ENCODE measurements at places on chromosomes 12 and 14.

- DNase-seq = no peak
Observed at GRCh38 chr14:55749201-55749812, 169.3 kb downstream of the KTN1 start.

DNA sequence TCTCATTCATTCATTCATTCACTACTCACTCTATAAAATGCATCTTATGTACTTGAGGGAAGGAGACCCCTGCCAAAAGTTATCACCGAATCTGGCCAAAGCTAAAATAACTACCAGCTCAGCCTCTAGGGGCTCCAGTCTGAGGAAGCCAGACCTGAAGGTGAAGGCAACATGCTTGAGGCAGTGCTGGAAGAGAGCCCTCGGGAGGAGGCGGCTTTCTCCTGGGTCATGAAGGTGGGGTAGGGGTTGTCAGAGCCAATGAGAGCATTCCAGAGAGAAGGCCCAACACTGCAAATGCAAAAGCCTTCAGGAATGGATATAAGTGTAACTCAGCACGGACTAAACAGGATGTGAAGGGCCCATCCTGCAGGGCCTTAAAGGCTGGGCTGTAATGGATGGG, 62.4 kb downstream of the GSC start:
- DNase-seq = no peak

- no peak for DNase-seq
Observed at GRCh38 chr12:7485095-7485494, 18.5 kb downstream of the CD163 start.

DNA sequence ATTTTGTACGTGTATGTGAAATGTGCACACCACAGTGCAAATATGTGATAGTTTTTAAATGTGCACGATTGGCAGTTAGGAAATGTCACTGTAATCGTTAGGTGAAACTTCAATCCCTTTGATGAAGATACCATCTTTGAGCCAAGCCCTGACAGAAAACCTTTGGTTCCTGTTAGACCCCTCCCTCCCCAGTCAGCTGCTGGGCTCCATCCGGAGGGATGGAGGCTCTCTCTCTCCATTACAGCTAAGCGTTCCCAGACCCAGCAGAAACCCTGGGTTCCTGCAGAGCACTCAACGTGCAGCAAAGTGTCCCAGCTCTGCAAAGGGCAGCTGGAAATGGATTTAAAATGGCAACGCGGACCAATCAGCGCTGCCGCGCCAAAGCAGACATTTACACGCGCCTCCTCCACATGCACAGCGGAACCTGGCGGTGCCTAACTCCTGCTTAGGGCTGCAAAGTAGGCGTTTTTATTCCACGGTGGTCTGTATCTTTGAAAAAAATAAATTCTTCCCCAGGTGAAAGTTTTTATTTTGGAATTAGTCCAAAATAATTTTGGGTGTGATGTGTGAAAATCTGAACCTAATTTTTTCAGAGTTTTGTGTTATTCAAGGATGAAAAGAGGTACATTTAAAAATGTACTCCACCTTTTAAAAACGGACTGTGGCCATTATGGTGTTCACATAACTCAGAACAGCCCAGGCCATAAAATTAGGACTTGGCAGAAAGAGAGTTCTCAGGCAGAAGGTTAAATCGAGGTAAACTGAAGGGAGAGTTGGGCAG, 1.4 kb upstream of the HMGA2 start:
- DNase-seq = no peak

GRCh38 chr14:83463500-83464098, 1929.9 kb upstream of the SEL1L start:
- DNase-seq = no peak

- DNase-seq = no peak
Observed at GRCh38 chr12:127886827-127887226, 380.1 kb upstream of the TMEM132C start.

- DNase-seq = no peak
Observed at GRCh38 chr14:67420102-67420739, 8.3 kb upstream of the PLEK2 start.

GRCh38 chr12:85639834-85640233, 196.4 kb downstream of the RASSF9 start:
- no peak for DNase-seq

DNA sequence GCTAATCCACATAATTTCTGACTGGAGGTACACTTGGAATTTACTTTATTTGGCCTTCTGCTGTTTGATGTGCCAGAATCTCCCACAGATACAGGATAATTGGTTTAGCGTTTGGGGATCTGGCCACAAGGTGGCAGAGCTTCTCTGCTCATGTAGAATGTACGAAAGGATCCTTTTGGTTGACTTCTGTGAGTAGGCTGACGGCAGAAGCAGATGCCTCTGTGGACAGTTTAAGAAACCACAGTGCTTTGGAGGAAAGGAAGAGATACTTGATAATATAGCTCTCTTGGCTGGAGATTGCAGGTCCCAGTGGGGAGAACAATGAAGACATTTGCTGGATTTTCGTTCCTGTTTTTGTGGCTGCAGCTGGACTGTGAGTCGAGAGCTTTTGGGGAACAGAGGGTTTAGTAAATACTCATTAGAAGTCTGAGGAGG, 75.3 kb upstream of the OR4E1 start:
- no peak for DNase-seq

DNA sequence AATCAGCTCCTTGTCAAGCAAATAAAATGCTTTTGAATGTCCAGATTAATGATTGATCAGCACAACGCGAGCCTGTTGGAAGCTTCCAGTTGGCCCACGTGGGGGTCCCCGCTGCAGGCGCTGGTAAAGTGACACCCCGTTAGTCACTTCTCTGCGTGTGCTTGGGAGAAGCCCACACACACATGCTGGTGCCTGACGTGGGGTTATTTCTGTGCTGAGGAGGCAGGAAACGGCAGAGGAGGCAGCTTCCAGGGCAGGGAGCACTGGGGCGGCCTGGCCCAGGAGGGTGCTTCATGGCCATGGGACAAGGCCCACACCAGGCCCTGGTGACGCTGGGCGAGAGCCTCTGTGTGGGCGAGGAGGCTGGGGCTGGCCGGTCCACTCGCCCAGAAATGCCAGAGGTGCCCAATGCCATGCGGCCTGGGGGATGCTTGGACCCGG, 101.5 kb downstream of the KIF26A start:
- no peak for DNase-seq

GRCh38 chr14:71488703-71489191, 443.5 kb upstream of the RGS6 start:
- no peak for DNase-seq

- peak; percentile 72 for DNase-seq
Observed at GRCh38 chr12:32535288-32535999, 136.1 kb downstream of the FGD4 start.

- no peak for DNase-seq
Observed at GRCh38 chr14:69537900-69538299, 36.8 kb downstream of the CCDC177 start.

DNA sequence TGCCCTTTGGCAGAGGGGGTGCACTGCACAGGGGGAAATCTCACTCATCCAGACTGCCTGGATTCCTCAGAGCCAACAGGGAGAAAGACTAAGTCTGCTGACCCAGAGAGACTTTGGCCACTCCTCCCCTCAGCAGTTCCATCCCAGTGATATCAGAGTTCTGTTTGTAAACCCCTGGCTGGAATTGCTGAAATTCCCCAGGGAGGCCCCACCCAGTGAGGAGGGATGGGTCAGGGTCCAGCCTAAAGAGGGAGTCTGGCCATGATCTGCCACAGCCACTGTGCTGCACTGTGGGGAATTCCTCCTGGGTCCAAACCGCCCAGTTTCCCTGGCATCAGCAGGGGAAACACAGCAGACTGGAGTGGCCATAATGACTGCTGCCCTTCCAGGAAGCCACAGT, 54.9 kb upstream of the USP15 start:
- DNase-seq = no peak

GRCh38 chr14:94129758-94130414, 482 bp upstream of the IFI27L2 start:
- DNase-seq = no peak

GRCh38 chr14:63855281-63855680, 2.5 kb downstream of the SYNE2 start:
- DNase-seq = no peak

GRCh38 chr12:31527083-31527482, 63.9 kb downstream of the DENND5B start:
- DNase-seq = no peak

DNA sequence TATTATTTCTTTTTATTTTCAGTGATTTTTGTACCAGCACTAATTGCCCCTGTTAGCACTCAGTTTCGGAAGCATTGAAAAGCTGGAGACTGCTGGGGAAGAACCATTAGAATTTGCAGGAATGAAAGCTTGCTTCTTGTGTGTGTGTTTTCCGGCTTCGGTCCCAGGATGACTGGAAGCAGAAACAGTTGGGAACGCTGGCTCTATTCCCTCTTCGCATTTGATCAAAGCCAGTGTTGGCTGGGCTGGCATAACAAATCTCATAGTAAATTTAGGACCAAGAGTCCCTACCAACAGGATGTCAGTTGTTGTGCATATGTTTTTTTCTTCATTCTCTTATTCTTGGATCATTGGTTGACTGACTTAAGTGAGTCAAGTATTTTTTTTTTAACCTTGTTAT, 53.6 kb upstream of the TRAF3 start:
- DNase-seq = no peak

- no peak for DNase-seq
Observed at GRCh38 chr14:23520899-23521533, 30.5 kb downstream of the ZFHX2 start.

DNA sequence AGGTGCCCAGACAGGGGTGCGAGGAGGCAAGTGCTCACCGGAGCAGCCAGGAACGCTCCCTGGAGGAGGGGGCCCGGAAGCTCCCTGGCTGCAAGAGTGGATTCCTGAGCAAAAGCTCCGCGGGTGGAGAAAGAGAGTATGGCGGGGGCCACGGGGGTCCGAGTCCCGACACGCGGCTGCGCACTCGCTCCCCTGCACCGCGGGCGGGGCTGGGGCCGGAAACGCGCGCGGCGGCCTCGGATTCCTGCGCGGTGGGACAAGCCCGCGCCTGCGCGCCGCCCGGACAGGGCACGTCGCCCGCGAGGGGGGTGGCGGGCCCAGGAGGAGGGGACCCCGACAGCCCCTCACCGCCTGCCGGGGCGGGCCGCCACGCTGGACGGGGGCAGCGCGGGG, 27.8 kb upstream of the GPR132 start:
- DNase-seq = no peak

DNA sequence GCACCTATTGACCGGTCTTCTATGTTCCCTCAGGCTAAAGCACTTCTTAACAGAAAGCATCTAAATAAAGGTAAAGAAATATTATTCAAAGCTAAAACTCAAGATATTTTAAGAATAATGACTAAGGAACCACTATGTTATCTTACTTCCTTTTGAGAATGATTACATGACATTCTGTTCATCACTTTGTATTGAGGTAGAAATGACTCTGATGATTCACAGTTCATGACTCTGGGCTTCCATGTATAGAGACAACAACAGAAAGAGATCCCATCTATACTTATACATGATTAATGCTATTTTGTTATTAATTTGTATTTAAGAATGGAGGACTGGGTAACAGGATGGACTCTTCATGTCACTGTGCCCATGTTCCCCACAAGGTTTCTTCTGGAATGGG, 218.3 kb upstream of the OR4E1 start:
- DNase-seq = no peak

GRCh38 chr12:74481078-74481477, 56.6 kb upstream of the ATXN7L3B start:
- DNase-seq = no peak

- DNase-seq = no peak
Observed at GRCh38 chr14:23062002-23062401, 4.7 kb upstream of the CDH24 start.

DNA sequence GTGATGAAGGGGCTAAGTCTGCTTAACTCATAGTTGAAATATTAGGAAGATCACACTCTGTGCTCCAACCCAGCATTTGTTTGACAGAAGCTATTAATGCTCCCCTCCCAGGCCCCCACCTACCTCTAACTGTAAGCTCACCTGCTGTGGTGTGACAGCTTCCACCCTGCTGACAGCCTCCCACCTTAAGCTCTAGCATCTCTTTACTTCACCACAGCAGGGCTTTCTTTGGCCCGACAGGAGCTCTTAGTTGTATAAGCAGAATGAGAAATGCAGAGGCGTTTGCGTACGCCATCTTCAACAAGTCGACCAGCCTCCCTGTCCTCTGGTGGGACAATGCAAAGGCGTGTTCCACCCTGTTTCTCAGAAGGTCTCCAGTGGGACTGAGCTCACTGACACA, 80.1 kb upstream of the OSBPL8 start:
- DNase-seq = no peak

GRCh38 chr12:7581625-7582024, 78.0 kb upstream of the CD163 start:
- no peak for DNase-seq

- DNase-seq = no peak
Observed at GRCh38 chr14:24329736-24330135, 5.1 kb downstream of the ADCY4 start.

- no peak for DNase-seq
Observed at GRCh38 chr14:23101986-23102625, 2.7 kb downstream of the CIROP start.

DNA sequence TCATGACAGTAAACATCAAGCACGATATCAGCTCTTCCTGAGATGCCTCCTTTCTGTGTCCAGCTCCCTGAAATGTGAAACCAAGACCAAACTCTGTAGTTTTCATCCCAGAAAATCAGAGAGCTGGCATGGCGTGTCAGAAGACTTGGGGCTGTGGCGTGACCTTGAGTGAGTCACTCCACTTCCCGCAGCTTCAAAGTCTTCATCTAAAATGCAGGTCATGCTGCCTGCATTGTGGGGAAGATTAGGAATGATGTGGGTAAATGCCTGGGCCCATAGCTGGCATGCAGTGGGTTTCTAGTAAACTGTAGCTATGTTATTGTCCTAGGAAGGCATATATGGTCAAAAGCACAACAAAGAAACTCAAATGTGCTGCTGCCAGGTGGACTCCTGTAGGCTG, 28.8 kb downstream of the OAS2 start:
- DNase-seq = no peak

- DNase-seq = no peak
Observed at GRCh38 chr14:78709795-78710557, 539.8 kb downstream of the NRXN3 start.

- no peak for DNase-seq
Observed at GRCh38 chr14:106507354-106507753, 981.0 kb downstream of the TMEM121 start.

- no peak for DNase-seq
Observed at GRCh38 chr12:57793920-57794319, 11.3 kb downstream of the TSFM start.

DNA sequence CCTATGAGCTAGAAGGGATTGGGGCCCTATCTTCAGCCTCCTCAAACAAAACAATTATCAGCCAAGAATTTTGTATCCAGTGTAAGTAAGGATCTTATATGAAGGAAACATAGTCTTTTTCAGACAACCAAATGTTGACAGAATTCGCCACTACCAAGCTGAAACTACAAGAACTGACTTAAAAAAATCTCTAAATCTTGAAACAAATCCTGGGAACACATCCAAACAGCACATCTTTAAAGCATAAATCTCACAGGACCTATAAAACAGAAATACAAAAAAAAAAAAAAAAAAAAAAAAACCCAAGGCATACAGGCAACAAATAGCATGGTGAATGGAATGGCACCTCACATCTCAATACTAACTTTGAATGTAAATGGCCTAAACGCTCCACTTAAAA, 41.3 kb upstream of the LMNTD1 start:
- DNase-seq = no peak
